ENCODE measurements at places on chromosomes 1 and 21.

- DNase-seq: no peak
These were observed 119.1 kb upstream of the DMRTA2 start for GRCh38 chr1:50542362-50542761.

DNA sequence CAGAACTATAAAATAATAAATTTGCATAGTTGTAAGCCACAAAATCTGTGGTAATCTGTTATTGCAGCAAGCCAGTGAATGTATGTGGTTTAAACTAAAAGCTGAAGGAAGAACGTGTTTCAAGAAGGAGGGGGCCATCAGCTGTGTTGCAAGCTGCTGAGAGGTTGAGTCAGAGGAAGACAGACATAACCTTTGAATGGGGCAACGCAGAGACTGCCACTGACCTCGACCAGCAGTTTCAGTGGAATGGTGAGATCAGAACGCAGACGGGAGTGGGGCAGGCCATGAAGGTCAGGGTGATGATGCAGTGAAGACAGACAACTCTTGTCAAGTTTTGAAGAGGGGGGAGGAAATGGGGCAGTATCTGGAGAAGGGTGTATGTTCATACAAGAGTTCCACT, 23.2 kb upstream of the QSOX1 start:
- DNase-seq: no peak

- no peak for DNase-seq
These were observed 37.3 kb downstream of the PLEKHO1 start for GRCh38 chr1:150186789-150187559.

- no peak for DNase-seq
These were observed 11.6 kb downstream of the SELP start for GRCh38 chr1:169618367-169618766.

- DNase-seq: no peak
These were observed 5.6 kb downstream of the MAP10 start for GRCh38 chr1:232810856-232811255.

GRCh38 chr1:183580281-183580682, 10.0 kb downstream of the NCF2 start:
- no peak for DNase-seq

DNA sequence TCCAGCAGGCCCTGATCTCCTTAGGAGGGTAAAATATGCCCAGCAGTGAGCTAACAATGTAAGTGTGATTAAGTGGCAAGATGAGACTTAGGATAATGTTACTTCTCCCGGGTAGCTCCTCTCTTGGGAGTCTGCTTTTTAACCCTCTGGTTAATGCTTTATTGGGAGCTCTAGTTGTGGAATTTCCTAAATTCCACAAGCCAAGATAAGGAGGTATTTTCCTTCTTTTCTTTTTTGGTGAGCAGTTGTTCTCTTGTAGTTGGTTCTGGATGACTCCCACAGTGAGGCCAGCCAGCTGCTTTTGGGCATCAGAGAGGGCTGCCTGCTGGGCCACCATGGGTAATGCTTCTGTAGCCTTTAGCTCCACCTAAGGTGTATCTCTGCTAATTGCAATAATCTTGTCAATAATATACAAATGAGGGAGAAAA, 19.3 kb downstream of the C1orf52 start:
- DNase-seq: no peak

- DNase-seq: no peak
These were observed 15.6 kb downstream of the RUNX3 start for GRCh38 chr1:24914226-24915069.

- no peak for DNase-seq
These were observed 4.4 kb upstream of the IGSF3 start for GRCh38 chr1:116671912-116672311.

DNA sequence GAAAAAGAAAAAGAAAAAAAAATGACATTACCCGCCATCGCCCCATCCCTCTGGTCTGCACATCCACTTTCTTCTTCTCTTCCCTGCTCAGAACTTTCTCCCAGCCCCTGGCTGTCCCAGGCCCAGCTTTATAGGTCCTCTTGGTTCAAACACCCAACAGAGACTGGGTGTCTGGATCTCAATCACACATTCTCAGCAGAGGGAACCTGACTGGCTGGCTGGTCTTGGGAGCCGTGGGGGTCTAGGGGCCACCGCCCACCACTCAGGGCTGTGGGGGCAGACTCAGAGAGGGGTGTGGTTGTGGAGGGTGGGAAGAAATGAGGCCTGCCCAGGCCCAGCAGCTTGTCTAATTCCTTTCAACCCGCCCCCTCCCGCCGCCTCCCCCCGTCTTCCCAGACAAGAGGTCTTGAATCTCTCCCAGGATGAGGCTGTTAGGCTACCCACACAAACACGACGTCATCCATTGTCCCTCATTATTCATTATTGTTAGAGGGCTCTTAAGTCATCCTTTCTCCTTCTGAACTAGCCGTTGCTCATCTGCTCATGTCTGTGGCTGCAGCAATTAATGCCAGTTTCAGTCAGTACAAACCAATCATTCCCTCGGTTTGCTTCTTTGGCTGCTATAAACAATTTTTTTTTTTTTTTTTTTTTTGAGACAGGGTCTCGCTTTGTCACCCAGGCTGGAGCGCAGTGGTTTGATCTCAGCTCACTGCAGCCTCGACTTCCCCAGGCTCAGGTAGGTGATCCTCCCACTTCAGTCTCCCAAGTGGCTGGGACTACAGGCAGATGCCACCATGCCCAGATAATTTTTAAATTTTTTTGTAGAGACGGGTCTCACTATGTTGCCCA, 40.6 kb upstream of the CLIC4 start:
- no peak for DNase-seq

- no peak for DNase-seq
These were observed 13.7 kb upstream of the TTC4 start for GRCh38 chr1:54701996-54702395.

DNA sequence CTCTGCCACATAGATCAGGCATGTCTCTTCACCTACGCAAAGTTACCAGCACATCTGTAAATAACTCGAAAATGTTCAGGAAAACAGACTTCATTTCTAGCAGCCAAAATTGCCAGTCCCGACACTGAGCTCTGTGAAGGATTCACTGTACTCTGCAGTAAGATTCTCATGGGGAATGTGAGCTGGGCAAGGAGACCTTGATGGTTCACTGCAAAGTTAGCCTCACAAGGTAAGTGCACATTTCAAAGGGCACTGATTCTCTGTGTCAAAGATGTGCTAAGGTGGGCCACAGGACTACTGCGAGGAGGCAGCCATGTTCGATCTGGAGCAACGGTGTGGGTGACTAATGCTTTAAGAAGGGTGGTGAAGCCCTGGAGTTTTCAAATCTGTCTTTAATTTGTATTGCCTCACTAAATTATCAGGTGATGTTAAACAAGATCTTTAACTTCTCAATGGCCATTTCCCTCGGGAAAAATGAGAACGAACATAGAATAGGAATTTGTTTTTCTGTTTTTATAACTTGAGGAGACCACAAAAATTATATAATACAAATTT, 25.2 kb downstream of the STPG1 start:
- DNase-seq: no peak

- DNase-seq: no peak
These were observed 181.8 kb upstream of the ADGRL4 start for GRCh38 chr1:79188337-79188736.

- no peak for DNase-seq
These were observed 650.7 kb downstream of the KIF26B start for GRCh38 chr1:245805532-245805931.

GRCh38 chr1:7268983-7269382, 483.7 kb downstream of the CAMTA1 start:
- no peak for DNase-seq

DNA sequence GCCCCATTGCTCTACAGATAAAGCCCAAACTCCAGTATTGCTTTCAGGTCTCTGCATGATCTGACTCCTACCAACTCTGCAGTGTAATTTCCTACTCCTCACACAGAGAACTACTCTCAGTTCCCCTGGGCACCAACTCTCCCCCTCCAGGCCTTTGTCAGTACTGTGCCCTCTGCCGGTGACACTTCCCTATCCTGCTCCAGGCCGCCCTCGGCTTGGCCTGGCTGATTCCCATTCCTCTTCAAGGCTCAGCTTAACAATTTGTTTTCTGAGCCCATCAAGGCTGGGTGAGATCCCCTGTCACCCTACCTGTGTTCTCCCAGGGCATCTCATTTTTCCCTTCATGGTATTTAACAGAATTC, 2.6 kb downstream of the SLAMF8 start:
- DNase-seq: no peak

DNA sequence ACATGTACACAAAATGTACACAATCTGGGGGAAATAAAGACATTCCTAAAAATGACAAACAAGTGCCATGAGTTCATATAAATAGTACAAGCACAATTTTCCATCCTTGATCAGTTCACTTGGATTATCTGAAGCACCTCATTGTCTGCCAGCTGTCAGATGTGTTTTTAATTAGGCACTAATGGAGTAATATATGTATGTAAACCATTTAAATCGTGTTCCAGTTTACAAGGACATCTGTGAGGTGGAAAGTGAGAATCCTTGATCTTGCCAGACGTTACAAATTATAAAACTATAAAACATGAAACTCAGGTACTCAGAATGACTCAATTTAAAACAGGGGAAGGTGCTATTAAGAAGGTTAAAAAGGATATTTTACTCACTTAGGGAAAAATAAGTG, 1312.2 kb downstream of the PLA2G4A start:
- DNase-seq: no peak

GRCh38 chr1:11767922-11768704, 6.1 kb downstream of the C1orf167 start:
- DNase-seq: no peak

GRCh38 chr1:21550866-21551475, 41.7 kb downstream of the ALPL start:
- no peak for DNase-seq

GRCh38 chr1:44420535-44420934, 15.5 kb downstream of the RNF220 start:
- DNase-seq: no peak

DNA sequence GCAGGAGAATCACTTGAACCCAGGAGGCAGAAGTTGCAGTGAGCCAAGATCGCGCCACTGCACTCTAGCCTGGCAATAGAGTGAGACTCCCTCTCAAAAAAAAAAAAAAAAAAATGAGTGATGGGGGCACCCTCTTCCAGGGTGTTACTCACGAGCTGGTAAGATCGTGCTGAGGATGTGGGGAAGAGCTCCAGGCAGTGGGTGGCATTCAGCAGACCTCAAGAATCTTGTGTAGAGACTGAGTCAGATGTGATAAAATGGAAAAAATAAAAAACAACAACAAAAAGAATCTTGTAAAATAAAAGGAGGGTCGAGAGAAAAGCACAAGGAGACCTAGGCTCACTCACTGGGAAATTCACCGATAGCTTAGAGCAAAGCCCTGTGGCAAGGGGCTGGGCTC, 38.5 kb downstream of the EPHA2 start:
- DNase-seq: no peak

- DNase-seq: no peak
These were observed 346.2 kb downstream of the BARHL2 start for GRCh38 chr1:90370686-90371447.

DNA sequence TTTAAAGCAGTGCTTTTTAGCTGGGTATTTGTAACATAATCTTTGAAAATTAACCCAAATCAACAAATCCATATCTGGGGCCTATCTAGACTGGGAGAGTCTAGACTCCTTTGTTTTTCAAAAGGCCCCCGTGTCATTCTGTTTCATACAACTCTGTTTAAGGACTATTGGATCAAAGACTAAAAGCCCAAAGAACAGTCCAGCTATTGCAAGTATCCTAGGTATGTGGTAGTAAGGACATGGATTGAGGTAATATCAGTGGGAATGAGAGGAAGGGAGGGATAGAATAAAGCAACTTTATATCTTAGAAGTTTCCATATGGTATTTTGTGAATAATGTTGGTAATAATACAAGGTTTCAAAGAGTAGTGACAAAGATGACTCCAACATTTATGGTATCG, 18.2 kb downstream of the KIF1B start:
- no peak for DNase-seq

GRCh38 chr1:197948926-197949899, 32.0 kb downstream of the LHX9 start:
- no peak for DNase-seq

- DNase-seq: no peak
These were observed 1963.0 kb downstream of the NCAM2 start for GRCh38 chr21:22961258-22961657.

DNA sequence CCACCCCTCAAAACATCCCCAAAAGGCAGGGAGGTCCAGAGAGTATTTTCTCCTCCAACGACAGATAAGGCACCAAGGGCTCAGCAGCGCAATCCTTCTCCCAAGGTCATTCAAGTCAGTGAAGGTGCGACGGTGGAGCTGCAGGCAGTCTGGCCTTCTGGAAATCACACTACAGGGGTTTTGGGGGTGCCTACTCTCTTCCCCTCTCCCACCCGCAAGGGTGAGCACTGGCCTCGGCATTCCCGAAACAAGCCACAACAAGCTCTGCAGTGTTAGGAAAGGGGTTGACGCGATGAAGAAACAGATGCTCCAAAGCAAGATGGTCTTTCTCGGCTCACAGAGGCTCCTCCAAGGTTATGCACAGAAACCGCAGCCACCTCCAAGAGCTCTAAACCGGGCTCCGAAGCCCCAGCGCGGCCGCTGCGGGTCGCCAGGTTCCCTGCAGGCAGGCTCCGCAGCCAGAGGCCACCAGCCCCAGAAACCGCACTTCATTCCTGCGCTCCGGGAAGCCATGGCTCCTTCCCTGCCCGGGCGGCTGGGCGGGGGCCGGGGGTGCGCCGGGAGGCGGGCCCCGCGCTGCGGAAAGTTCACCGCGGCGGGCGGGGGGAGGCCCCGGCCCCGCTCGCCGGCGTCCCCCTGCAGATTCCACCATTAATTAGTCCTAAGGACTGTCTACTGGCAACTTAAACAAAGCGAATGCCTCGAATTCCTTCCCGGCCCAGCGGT, 1.1 kb downstream of the LUZP1 start:
- no peak for DNase-seq

DNA sequence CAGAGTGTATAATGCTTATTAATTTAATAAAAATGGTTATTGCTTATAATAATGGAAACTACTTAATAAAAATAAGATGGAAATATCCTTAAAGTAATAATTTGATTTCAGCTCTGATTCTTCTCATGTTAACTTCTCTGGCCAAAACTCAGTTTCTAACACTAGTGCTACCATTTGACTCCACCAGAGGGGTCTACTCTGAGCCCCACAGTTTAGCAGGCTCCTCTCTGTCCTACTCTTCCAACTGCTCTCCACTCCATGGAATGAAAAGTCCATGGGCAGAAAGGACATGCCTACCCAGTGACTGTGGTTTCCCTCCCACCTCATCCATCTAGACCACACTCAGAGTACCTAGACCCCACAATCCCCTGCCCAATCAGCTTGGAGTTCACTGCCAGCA, 489.1 kb upstream of the CAMK1G start:
- DNase-seq: no peak
